ENCODE measurements at places on chromosomes 4 and X. TPM values are rescaled to one million over a fixed set of nuclear protein-coding genes. Genes with fewer than 3 reads are reported as not detected.

FAM133A gene
- total RNA-seq: not detected

DNA sequence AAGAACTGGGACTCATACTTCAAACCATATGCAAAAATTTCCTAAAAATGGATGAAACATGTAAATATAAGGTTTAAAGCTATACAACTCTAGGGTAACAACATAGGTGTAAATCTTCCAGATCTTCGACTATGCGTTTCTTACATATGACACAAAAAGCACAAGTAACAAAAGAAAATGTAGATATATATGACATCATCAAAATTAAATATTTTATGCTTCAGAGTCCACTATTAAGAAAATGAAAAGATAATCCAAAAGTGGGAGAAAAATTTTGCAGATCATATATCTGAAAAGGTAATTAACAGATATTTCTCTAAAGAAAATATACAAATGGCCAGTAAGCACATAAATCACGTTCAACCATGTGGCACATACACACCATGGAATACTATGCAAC lies 164.2 kb upstream of the ACTRT1 start:
- no peak overlapping the region for H3K4me3 ChIP-seq
- no peaks in the 10 kb centered on the region for H3K27me3 ChIP-seq
- no peaks in the 10 kb centered on the region for H3K4me1 ChIP-seq
- H3K27ac ChIP-seq: no peak overlapping the region
- H3K36me3 ChIP-seq: no peaks in the 10 kb centered on the region

DNA sequence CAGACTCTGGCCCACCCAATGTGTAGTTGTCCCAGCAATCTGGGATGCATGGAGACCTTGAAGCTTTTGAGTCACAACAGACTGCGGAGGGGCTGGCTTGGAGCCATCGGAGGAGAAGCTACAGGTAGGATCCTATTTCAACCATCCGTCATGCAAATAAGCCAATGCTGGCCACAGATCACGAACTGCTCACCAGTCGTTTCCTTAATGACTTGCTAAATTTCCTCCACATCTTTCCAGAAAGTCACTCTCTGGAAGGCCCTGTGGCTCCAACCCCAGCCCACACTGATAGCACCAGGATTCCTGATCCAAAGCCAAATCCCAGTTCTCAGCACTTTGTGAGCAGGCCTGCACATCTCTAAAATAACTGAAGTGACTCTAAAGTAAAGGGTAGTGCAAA lies 321.3 kb downstream of the RAB28 start:
- DNase-seq: no peak
- H3K4me3 ChIP-seq: no peak overlapping the region
- no peaks in the 10 kb centered on the region for H3K27me3 ChIP-seq

GRCh38 chrX:120287513-120288112 lies 23.6 kb downstream of the TMEM255A start:
- no peaks in the 10 kb centered on the region for H3K27me3 ChIP-seq
- H3K4me1 ChIP-seq: peaks cover 35% of the 10 kb centered on the region
- H3K27ac ChIP-seq: peak overlapping the region; percentile 94
- H3K4me3 ChIP-seq: no peak overlapping the region

DNA sequence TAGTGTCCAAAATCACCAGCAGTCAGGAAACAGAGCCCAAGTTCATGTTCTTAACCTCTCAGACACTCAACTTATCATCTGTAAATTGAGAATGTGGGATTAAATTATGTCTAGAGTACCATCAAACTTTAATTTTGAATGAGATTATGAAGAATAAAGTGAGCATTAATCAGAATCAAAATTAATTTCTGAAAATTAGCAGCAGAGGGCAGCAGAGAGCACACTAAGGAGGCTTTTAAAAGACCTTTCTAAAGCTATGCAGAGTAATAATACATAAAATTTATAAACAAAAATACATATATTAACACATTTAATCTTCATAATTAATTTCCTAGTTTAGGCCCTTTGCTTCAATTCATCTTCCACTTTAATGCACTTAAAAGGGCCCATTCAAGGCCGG lies 7.1 kb downstream of the TASL start:
- H3K27ac ChIP-seq: no peak overlapping the region
- peak; percentile 2 for DNase-seq
- peaks cover 26% of the 10 kb centered on the region for H3K4me1 ChIP-seq
- no peak overlapping the region for H3K4me3 ChIP-seq
